ENCODE measurements at places on chromosomes 6 and 20.
A peak's percentile ranks its signal among the peaks of the same experiment; 100 is the strongest.

- peak; percentile 21 for DNase-seq
Measured at GRCh38 chr20:20743511-20744169, 31.2 kb upstream of the RALGAPA2 start.

DNA sequence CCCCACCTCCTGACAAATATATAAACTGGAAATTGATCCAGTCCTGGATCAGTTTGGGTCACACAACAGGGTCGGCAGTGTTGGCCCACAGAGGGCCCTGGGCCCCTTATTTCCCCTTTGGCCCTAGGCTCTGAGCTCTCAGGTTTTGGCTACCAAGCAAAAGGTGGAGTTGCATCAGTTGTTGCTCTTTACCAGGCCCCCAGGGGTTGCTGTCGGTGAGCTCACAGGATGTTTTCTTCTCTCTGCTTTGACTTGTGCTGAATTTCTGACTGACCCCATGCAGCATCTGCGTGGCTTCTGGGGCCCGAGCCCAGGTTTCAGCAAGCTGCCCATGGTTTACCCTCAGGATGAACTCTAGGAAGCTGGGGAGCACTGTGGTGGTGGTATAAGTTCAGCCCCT, 44.6 kb downstream of the PPARD start:
- DNase-seq, result no peak

- peak; percentile 31 for DNase-seq
Measured at GRCh38 chr6:165636402-165637048, 26.5 kb downstream of the PDE10A start.

- DNase-seq, result no peak
Measured at GRCh38 chr6:136969930-136970329, 47.8 kb downstream of the SLC35D3 start.

DNA sequence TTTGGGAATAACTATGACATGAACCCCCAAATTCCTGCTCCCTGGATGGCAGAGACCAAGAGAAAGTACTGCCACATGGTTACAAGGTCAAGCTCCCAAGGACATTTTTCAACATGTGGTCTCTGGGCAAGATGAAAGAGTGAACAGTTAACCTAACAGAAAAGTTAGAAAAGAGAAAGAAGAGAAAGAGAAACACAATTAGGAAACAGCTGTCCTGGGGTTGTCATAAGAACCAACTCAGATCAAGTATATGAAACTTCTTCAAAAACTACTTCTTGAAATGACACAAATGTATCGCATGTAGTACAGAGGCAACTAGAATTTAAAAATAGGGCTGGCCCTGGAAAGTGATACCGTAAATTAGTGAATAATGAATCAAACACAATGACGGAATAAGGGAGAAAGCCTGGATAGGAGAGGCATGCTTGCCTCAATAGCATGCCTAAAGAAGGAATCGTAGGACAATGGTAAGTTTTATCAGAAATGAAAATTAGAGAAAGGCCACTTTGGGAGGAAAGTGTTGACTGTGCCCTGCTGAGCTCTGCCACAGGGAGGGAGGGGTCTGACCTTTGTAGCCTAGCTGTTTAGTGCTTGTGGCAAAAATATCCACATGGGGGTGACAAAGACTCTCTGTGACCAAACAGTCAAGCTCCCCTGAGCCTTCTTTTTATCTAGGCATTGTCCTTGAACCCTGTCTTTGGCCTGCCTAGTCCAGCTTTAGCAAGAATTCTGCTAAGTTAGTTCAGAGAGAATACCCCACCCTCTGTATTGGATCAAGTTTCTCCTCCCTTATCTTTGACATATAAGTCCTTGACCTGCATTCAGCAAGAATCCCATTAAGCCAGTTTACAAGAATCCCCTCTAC, 4.3 kb upstream of the DCBLD1 start:
- peak; percentile 11 for DNase-seq

DNA sequence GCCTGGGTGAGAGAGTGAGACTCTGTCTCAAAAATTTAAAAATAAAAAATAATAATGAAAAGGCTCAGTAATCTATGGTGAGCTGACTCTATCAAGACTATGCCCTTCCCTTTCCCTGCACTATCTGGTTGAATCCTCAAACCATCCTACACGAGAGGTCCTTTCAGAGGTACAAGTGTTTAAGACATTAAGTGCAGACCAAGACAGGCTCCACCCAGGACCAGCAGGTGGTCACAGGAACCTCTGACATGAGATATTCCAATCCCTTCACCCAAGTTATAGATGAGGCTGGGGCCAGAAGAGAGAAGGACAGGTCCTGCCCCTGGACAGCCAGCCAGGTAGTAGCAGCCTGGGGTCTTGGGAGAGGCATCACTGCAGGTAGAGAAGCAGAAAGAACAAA, 182.6 kb downstream of the NFATC2 start:
- no peak for DNase-seq

DNA sequence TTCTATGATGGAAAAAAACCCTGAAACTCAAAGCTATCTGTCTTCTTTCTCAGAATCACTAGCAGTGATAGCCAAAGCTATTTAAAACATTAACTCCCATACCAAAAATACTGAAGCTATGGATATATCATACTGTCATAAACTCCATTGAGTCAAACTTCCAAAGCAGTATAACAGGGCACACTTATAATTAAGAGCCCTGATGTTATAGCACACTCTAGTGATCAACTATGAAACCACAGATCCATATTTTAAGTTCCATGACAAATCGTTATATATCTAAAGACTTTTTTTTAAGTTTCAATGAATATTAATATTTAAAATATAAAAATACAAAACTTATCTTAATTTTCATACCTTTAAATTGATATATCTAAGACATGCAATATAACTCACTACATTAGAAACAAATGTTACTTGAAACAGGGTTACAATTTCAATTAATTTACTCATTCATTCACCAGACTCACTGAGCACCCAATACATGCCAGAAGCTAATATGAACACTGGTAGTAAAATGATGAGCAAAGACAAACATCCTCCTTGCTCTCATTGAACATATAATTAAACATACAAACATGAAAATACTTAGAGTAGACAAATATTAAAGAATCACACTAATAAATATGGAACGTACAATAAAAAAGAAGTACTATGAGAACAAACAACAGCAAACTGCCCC, 69.3 kb downstream of the IBTK start:
- DNase-seq, result no peak

DNA sequence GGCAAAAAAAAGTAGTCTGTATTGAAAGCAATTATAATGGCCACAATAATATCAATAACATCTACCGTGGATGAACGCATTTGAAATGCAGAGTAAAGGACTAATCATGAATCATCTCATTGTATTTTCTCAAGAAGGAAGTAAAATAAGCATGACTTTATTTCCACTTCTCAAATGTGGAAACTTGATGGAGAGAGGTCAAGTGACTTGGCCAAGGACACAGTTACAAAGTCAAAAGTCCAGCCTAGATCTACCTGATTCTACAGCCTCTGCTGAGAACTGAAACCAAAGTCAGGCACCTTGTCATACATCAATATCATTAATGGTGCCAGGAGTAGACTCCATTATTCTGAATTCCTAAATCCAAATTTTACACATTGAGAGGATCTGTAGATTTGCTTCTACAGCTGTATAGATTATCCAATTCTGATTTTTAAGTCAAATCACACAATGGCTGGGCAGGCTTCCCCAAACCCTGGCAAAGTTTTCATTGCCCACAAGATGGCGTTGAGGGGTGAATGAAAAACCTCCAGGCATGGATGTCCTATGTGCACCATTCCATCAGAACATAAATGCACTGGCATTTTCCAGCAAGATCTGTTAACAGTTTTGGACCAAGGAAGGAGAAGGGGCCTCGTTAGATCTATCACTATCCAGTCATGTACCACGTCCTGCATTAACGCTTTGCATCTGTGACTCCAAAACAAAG, 423.1 kb downstream of the MAFB start:
- DNase-seq, result peak; percentile 36

DNA sequence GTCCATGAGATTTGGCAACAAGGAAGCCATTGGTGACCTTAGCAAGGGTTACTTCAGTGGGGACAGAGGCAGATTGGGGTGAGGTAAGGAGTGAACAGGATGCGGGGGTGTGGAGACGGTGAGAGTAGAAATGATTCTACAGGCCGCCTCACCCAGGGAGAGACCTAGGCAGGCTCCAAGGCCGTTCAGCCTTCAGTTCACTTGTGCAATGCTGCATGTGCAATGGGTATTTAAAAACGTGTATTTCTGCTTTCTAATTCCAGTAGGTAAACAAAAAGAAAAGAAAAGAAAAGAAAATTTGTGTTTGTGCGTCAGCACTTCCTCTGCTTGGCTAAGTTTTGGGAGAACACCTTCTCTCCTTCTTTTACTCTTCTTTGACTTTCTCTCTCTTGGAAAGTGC, 56.8 kb downstream of the BANF2 start:
- DNase-seq, result no peak

GRCh38 chr6:14716499-14717146, 529.2 kb upstream of the JARID2 start:
- DNase-seq, result no peak

DNA sequence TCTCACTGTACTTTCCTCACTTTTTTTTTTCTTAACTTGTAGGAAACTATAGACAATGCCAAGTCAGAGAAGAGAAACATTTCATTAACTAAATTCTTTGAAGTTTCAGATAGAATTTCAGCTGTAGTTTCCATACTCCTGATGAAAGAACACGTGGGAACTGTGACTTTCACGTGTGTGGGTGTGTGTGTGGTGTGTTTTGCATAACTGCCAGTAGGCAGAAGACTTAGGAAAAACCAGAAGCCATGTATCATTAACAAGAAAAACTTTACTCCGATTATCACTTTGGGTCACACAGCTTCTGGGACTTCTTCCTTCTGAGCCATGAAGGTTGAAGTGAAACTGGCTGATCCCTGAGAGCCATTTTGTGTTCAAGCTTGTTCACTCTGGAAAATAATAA, 483.3 kb downstream of the TFAP2B start:
- DNase-seq, result no peak

DNA sequence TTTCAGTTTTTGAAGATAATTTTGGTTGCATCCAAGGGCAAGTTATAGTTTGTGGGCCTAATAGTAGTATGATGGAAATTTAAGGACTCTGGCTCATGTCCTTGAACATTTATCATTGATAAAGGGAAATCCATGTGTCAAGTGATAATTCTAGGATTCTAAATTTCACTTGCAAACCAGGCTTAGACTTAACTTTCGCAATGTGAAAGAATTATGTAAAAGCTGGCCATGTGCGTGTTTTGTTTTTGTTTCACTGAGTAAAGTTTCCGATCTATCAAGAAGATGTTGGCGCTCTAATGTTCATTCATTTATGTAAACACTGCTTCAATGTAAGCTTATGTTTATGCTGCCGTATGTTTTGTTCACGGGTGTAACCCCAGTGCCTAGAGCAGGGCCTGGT, 302.0 kb downstream of the SOX4 start:
- no peak for DNase-seq

- no peak for DNase-seq
Measured at GRCh38 chr6:11343963-11344723, 111.7 kb upstream of the NEDD9 start.

GRCh38 chr20:8646033-8646441, 422.9 kb upstream of the PLCB4 start:
- no peak for DNase-seq

DNA sequence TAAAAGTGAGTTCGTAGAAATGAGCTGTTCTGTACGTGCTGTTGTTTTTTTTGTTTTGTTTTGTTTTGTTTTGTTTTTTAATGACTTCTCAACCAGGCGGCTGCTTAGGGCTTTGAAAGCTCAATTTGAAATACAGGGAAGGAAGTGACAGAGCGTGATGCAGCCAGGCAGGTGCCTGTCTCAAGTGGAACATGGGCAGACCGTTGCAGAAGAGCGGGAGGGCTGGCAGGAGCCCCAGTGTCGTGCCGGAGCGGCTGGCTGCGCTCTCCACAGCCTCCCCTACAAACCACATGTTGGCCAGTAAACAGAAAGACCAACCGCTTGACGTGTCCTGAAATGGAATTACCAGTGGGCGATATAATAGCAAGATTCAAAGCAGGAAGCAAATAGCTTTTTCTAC, 164.9 kb upstream of the RREB1 start:
- DNase-seq, result no peak

DNA sequence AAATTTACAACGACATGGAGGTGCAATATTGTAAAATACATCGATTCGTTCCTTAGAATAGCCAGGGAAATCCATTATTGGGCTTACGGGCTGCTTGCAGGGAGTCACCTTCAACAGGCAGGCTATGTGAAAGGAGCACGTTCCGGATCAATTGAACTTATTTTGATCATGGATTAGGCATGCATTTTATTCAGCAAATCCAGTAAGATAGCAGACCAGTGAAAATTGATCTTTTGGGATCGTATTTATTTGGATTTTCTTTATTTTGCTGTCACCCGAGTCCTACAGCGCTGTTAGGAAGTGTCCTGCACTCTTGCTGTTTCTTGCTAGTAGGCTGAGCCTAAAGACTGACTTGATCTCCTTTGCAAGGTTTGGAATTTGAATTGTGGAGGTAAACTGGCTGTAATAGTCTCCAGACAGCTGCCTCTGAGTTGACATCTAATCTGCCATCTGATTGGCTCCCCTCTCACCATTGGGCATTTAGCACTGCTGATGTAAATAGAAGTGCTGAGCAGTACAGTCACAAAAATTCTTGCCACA, 3.0 kb downstream of the ARID1B start:
- no peak for DNase-seq

GRCh38 chr6:57029213-57029612, 17.3 kb upstream of the KIAA1586 start:
- DNase-seq, result no peak

- no peak for DNase-seq
Measured at GRCh38 chr20:35650632-35651031, 14.1 kb downstream of the CPNE1 start.

DNA sequence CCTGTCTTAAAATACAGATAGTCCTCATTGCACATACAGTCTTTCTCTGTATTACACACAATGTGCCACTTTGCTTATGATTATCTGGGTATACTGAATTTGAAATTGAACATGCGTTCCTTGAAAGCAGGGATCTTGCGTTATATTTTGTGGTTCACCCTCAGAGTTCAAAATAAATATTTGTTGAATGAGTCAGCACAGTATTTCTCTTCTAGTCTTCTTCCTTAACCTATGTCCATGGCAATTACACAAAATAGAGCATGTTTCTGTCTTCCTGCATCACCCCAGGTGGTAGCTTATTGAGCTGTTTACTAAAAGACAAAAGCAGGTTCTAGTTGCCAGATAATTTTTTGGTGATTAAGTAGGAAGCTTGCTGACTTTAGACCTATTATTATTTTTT, 272.9 kb upstream of the FERMT1 start:
- no peak for DNase-seq

DNA sequence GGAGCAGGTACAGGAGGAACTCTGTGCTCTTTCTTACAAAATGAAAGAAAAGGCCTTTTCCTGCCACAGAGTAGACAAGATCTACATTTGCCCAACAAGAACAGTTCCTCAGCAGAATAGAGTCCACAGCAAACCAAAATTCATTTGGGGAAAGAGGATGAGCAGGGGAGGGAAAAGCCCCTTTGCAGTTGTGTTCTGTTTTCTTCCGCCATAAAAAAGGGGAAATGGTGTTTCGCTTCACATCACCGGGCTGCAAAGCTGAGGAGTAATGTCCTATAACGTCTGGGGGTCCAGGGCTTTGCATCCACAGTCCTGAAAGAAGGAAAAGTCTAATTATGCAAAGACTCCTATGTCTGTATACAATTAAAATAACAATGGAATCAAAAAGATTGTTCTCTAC, at the start of gene GPR31:
TSS of gene GPR31 (minus strand) at position 118 of the 400 bp plus-strand sequence. CDS start 149 bp downstream, outside the sequence.
- no peak for DNase-seq

Data from WTC11 (cell line).